ENCODE measurements at places on chromosomes 1 and 21.

DNA sequence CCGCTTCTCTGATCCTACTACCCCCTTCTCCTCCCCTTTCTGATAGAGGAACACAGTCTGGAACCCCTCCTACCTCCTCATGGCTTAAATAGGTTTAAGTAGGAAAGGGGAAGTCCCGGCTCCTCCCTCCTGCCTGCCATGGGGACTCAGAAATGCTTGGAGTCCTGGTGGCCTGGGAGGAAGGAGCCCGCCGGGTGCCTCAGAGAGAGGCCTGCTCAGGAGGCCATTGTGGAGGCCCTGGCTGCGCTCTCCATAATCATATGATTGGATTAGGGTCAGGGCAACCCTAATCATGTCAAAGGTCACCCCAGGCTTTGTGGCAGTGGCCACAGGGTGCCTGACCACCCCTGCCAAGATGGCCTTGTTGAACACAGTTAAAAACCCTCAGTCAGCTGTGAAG, 29.0 kb downstream of the WNT3A start:
- H3K4me3 ChIP-seq: no peak overlapping the region
- H3K4me1 ChIP-seq: peaks cover 13% of the 10 kb centered on the region
- H3K36me3 ChIP-seq: no peaks in the 10 kb centered on the region
- peaks cover 56% of the 10 kb centered on the region for H3K27me3 ChIP-seq

GRCh38 chr1:28308750-28309149, 20.1 kb upstream of the MED18 start:
- DNase-seq: no peak
- H3K27ac ChIP-seq: no peak overlapping the region
- H3K4me3 ChIP-seq: no peak overlapping the region
- no peaks in the 10 kb centered on the region for H3K36me3 ChIP-seq
- H3K27me3 ChIP-seq: no peaks in the 10 kb centered on the region
- no peaks in the 10 kb centered on the region for H3K4me1 ChIP-seq

GRCh38 chr1:6497215-6497866, 5.9 kb upstream of the PLEKHG5 start:
- H3K27ac ChIP-seq: peak overlapping the region; percentile 7
- no peaks in the 10 kb centered on the region for H3K36me3 ChIP-seq
- H3K27me3 ChIP-seq: no peaks in the 10 kb centered on the region
- H3K4me1 ChIP-seq: peaks cover 55% of the 10 kb centered on the region
- peak overlapping the region; percentile 70 for H3K4me3 ChIP-seq

DNA sequence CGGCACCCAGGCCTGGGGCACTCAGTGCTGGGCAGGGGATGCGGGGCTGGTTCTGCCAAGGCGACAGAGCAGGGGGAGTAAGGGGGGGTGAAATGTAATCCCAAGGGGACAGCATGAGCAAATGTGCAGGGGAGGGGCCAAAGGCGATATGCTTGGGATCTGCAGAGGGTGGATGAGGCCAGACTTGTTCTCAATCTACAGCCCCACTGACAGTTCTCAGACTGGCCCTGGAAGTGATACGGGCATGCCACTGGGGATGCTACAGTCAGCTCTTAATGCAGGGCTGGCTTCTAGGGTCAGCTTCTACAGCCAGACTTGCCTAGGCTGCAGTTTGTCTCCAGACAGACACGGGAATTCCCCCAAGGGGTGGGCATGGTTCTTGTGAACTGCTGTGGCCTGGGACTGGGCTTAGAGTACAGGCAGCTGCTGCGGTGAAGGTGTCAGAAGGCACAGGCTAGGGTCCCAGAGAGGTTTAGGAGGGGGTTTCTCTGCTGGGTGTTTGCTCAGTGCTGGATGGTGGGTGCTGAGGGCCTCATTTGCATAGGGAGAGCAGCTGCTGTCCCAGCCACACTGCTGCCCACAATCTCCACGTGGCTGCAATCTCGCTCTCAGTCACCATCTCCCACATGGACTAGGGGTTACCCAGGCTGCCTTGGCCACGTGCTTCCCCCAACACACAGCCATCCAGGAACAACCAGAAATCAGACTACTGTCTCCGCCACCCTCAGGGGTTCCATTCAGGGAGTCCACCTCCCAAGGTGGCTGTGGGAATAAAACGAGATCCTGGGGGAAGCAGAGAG, 190.1 kb downstream of the HIVEP3 start:
- peaks cover 13% of the 10 kb centered on the region for H3K4me1 ChIP-seq
- no peaks in the 10 kb centered on the region for H3K36me3 ChIP-seq
- H3K27me3 ChIP-seq: no peaks in the 10 kb centered on the region
- H3K4me3 ChIP-seq: no peak overlapping the region
- H3K27ac ChIP-seq: no peak overlapping the region

GRCh38 chr1:27403931-27404330, 11.5 kb downstream of the GPR3 start:
- no peak for DNase-seq
- H3K27me3 ChIP-seq: no peaks in the 10 kb centered on the region
- H3K4me3 ChIP-seq: peak overlapping the region; percentile 16
- H3K27ac ChIP-seq: peak overlapping the region; percentile 89
- peaks cover 87% of the 10 kb centered on the region for H3K4me1 ChIP-seq

Data from suprapubic skin (tissue), 4 donors.